Cortex of kidney (tissue), 1 donor: ENCODE measurements at places on chromosomes 1 and 21.

- DNase-seq = no peak
Observed at GRCh38 chr1:212317916-212318315, 32.7 kb downstream of the PPP2R5A start.

DNA sequence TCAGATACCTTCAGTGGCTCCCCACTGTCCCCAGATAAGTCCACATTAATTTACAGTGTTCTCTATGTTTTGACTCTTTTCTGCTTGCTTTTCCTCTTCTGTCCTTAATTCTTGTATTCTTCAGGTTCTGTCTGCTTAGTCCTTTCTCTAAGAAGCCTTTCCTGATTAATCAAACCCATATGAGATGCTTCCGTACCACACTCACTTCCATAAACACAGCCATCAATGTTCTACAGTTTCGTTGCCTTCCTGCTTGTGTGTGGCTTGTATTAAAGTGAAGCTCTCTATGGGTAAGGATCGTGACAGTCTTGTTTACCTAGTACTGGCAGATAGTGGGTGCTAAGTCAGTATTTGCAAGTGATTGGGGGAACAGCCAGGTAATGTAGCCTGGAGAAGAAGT lies 75.9 kb downstream of the PRDM2 start:
- no peak for DNase-seq

DNA sequence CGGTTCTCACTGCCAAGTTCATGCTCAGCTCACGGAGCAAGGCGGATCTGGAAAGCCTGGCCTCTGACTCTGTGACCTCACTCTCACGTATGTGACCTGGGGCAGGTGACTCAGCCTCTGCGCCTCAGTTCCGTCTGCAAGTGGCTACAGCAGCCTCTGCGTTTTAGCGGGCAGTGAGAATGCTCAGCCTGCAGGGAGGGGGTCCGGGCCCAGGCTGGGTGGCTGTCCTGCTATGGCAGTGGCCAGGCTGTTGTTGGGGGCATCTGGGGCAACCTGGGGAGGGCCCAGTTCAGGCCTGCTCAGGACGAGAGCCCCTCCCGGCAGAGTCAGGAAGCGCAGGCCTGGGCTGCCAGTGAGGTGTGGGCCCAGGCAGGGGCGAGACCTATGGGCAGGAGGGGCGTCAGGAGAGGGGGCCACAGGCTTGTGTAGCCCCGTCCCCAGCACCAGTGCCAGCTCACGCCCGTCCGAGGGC lies 27.9 kb downstream of the ARHGEF16 start:
- DNase-seq = no peak

DNA sequence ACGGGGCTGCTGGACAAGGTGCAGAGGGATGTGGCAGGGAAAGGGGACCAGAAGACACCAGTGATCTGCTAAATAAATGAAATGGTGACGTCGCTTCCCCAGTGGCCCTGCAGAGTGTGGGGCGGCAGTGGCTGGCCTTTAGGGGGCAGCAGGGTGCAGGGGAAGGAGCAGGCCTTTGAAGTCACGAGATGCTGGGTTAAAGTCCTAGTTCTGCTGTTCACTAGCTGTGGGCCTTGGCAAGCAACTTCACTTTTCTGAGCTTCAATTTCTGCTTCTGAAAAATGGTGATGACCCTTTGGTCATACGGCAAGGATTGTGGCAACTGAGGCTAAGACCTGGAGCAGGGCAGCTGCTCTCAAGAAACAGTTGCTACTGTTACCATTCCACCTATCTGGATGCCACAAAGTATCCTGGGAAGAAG lies 9.2 kb upstream of the GALE start:
- no peak for DNase-seq

GRCh38 chr1:17447501-17447992 lies 8.1 kb upstream of the RCC2 start:
- no peak for DNase-seq

- no peak for DNase-seq
Observed at GRCh38 chr1:110594456-110595352, 11.5 kb downstream of the KCNA2 start.

DNA sequence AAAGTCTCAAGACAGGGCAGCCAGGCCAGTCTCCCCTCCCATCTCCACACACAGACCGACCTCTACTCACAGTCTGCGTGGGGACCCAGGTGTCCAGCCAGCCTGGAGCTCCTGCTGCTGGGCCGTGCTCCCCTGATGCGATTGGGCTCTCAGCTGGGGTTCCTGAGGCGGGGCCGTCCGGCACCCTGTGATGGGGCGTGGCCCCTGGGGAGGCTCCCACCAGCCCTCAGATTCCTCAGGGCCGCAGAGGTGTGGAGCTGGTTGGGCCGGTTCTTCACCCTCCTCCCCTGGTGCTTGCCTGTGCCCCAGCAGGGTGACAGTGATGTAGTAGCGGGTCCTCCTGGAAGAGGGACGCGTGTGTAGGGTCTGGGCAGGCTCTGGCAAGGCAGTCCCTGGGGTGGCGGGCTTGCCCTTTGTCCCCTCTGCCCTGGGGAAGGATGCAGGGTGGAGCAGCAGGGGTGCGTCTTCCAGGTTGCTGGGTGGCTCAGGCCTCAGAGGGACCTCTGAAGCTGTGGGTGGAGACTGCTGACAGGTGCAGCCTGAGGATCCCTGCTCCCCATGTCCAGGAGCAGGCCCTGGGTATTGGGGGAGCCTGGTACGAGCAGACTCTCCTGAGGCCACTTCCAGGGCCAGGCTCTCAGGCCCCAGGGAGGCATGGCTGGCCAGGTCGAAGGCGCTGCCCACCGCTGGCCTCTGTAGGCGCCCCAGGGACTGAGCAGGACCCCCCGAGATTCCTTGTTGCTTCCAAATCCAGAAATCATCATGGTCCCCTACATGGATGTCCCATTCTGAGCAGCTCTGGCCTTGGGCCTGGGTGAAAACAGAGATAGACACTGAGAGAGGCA lies at the start of gene CRYBG2:
Gene CRYBG2, minus strand, starts transcription at position 155 of the 845 bp plus-strand sequence. CDS start 7,473 bp downstream, outside the sequence.
- DNase-seq = no peak
